ENCODE measurements at places on chromosomes 7 and 10.

DNA sequence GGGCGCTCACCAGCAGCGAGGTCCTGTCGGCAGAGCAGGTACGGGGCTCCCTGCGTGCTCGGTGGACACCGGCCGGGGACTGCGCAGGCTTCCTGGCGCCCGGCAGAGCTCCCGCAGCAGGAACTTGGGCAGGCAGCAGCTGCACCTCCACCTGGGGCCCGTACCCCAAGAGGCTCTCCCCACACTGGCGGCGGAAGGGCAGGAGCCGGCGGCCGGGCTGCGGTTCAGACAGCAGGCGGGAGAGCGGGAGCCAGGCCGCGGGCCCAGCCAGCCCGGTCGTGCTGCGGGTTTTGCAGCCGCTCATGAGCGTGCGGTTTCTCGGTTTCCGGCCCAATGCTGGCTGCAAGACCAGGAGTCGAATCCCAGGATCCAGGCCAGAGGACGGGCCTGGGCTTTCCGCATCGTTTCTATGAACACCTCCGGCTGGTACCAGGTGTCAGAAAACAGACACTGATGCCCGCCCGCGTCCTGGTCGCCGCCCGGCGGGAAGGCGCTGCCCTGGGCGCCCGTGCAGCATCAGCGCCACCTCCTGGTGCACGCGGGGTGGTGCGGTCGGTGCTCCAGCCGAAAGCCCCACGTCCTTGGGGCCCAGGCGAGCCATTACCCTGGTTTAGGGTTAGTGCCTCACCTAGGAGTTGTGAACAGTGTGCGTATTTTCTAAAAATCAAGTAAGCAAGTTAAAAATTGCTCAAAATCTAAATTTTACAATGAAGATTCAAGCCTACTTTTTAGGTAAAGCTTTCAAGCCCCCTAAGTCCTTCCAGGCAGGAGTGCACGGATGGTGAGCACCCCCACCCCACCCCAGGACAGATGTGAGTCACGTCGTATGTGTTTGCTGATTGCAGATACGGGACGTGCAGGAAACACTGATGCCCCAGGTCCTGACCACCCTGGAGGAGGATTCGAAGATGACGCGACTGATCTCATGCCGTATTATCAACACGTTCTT lies 47.4 kb upstream of the PRKAR1B start:
- no peak for DNase-seq

GRCh38 chr10:33233221-33233620 lies 101.2 kb downstream of the NRP1 start:
- no peak for DNase-seq

DNA sequence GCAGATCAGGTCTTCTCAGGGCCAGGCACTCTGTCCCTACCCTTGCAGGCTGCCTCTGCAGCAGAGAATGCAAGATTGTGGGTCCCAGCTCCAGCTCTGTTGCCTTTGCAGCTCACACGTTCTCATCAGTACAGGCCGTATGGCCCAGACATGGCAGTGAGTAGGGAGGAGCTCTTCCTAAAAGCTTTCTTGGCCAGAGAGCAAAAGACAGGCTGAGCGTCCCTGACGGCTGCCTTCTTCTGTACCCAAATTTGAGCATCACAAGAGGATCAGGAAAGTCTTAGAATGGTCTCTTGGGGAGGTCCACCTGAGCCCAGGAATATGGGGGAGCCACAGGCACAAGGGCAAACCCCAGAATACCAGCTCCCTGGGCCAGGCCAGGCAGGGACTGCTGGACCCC lies 266.3 kb upstream of the ZMIZ1 start:
- DNase-seq: no peak

- no peak for DNase-seq
Measured at GRCh38 chr10:129505500-129506075, 38.5 kb downstream of the MGMT start.

DNA sequence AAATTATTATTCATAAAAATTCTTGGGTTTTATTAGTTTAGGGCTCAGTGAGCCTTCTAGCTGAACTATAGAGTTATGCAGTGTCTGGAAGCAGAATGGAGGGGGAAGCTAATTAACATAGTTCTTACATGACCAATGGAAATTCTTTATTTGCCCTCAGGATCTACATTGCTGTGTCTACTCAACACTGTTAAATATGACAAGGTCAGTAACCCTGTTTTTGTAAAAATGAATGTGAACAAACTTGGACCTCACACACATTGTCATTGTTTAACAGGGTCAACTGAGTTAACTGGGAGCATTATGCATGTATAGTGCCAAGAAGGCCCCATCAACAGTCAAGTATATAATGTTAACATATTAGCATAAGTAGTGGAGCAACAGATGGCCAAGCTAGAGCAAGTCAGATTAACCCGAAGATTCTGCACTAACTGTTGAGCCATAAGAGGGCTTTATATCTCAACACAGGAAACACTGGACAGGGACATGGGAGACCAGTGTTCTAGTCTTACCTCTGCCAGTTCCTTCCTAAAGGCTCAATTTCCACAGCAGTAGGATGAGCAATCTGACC lies 122.5 kb upstream of the SEM1 start:
- DNase-seq: no peak

DNA sequence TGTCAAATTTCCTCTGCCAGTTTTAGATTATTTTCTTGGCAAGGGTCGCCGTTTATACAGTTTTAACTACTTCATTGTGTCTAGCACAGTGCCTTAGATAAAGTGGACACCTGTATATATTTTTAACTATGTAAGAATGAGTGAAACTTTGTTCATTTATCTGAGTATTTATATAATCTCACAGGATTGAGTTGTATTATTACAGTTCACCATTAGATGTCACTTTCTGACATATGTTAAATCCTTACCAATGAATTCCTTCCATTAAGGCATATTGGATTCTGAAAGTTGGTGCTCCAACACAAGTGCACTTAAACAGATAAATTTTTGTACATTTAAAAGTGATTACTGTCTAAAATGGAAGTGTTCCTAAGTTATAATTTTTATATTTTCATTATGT lies 43.0 kb downstream of the ZMYND11 start:
- DNase-seq: no peak

DNA sequence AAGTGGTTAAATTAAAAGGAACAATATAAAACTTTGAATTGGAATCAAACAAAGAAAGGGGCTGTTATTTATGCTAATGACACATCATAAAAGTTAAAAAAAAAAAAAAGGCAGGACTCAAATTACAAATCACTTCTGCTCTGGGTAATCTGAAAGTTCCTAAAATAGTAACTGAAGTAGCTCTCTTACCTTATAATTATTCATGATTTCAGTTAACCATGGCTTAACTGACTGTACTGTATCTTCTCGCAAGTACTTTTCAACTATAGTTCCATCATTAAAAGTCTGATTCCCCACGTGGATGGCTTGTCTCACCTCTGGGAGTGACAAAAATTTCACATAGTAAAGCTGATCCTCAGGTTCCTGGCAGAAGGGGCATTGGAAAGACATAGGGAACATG lies 82.5 kb downstream of the CPVL start:
- DNase-seq: no peak

GRCh38 chr10:70191161-70191971 lies 21.1 kb upstream of the SAR1A start:
- DNase-seq: no peak

DNA sequence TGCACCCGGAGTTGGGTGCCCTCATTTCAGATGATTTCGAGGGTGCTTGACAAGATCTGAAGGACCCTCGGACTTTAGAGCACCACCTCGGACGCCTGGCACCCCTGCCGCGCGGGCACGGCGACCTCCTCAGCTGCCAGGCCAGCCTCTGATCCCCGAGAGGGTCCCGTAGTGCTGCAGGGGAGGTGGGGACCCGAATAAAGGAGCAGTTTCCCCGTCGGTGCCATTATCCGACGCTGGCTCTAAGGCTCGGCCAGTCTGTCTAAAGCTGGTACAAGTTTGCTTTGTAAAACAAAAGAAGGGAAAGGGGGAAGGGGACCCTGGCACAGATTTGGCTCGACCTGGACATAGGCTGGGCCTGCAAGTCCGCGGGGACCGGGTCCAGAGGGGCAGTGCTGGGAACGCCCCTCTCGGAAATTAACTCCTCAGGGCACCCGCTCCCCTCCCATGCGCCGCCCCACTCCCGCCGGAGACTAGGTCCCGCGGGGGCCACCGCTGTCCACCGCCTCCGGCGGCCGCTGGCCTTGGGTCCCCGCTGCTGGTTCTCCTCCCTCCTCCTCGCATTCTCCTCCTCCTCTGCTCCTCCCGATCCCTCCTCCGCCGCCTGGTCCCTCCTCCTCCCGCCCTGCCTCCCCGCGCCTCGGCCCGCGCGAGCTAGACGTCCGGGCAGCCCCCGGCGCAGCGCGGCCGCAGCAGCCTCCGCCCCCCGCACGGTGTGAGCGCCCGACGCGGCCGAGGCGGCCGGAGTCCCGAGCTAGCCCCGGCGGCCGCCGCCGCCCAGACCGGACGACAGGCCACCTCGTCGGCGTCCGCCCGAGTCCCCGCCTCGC lies at the start of gene EGFR:
Gene EGFR, plus strand, starts transcription at position 657 of the 830 bp plus-strand sequence. CDS start 261 bp downstream, outside the sequence.
- DNase-seq: no peak

DNA sequence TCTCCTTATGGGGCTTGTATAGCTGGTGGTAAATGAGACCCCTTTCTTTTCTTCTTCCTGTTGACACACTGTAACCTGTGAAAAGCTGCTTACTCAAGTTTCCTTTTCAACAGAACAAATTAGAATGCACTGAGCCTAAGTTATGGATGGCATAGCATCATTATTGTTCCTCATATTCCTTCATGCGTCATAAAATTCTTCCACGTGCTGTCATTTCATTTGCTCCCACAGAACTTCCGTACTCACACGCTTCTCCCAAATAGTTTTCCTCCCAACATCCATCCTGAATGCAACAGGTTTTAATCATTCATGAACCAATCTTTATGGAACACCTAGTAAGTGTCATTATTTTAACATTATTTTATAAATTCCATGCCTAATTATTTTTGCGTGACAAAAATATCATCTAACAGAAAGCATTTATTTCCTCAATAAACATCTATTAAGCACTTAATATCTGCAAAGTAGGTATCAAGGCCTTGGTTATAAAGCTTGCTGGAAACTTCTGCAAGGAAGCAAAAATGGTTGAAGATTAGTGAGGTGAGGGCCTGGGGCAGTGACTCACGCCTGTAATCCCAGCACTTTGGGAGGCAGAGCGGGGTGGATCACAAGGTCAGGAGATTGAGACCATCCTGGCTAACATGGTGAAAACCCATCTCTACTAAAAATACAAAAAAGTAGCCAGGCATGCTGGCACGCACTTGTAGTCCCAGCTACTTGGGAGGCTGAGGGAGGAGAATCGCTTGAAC lies 18.9 kb upstream of the SEPTIN7 start:
- DNase-seq: no peak

- no peak for DNase-seq
Measured at GRCh38 chr10:79203014-79203644, 134.4 kb downstream of the ZMIZ1 start.

- no peak for DNase-seq
Measured at GRCh38 chr10:132879408-132880127, 62.8 kb downstream of the CFAP46 start.

DNA sequence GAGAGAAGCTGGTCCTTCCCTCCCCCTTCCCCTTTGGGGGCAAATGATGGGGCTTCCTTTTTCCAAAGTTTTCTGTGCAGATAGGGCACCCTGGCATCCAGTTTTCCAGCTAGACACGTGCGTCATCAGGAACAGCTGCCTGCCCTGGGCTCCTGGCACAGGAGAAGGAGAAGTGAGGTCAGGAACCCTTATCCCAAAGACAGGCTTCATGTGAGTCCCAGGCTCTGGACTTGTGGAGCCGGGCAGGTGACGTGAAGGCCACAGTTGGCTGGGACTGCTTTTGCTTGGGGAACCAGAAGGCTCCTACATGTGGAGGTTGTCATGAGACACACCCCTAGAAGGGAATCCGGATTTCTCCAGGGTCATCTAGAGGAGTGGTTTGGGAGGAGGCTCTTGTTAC lies 66.5 kb downstream of the RBM20 start:
- DNase-seq: no peak

GRCh38 chr7:79084423-79084822 lies 369.0 kb downstream of the MAGI2 start:
- DNase-seq: no peak

DNA sequence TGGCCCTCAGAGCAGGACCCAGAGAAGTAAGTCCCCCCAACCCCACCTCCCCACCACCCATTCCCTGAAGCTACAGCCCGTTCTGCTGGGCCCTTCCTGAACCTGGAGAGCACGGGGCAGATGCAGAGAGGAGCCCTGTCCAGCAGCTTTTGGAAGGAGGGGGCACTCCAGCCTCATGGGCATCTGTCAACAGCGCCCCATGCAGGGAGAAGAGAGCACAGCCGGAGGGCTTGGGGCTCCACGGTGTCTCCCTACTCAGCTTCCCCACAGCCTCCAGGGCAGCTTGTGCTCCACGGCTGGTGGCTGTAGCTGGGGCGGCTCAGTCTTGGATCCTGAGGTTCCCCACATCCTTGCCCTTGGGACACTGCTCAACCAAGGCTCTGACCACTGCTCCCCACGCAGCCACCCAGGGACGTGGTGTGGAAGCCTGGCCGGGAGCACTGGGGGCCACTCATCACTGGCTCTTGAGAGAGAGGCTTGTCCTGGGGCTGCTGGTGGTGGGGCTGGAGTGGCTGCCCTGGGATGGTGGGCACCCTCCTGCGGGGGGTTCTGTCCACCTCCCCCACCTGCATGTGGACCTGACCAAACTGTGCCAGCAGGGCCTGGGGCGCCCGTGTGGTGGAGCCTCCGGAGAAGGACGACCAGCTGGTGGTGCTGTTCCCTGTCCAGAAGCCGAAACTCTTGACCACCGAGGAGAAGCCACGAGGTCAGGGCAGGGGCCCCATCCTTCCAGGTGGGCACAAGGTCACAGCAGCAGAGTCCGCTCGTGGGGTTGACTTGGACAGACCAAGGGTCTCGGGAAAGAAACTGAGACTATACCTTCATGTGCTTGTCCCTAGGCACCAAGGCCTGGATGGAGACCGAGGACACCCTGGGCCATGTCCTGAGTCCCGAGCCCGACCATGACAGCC lies 4.5 kb downstream of the PRAP1 start:
- DNase-seq: no peak

DNA sequence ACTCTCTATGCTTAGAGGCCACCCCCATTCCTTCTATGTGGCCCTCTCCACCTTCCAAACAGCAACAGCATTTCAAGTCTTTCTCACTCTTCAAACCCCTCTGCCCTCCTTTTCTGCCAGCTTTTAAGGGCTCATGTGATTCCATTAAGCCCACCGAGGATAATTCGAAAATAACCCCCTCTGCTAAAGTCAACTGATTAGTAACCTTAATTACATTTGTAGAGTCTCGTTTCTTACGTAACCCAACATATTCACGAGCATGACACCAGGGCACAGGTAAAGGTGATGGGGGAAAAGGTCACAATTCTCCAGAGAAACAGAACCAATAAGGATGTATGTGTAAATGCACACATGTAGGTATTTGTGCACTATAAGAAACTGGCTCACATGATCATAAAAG lies 6.7 kb upstream of the CHST15 start:
- DNase-seq: no peak

DNA sequence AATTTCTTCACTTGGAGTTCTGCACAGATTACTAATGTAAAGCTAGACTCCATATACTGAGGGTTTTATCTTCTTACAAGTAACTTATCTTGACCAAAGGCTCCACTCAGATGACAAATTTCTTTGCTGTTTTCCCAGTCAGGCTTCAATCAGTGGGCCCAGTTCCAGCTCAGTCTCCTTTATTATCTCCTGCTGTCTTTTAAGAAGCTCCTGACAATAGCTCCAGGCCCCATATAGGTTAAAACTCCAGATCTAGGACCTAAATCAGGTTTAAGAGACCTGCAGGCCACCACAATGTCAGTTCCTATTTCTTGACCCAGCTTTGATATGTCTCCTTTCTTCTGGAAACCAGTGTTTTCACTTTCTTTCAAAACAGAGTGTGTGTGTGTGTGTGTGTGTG lies 165.2 kb downstream of the RELN start:
- DNase-seq: no peak
